ENCODE measurements at places on chromosomes 1 and 21.
A peak's percentile ranks its signal among the peaks of the same experiment; 100 is the strongest.

GRCh38 chr21:32920474-32920873, 105.3 kb upstream of the OLIG2 start:
- DNase-seq: no peak

- no peak for DNase-seq
Measured at GRCh38 chr1:154846565-154847442, 23.3 kb downstream of the KCNN3 start.

DNA sequence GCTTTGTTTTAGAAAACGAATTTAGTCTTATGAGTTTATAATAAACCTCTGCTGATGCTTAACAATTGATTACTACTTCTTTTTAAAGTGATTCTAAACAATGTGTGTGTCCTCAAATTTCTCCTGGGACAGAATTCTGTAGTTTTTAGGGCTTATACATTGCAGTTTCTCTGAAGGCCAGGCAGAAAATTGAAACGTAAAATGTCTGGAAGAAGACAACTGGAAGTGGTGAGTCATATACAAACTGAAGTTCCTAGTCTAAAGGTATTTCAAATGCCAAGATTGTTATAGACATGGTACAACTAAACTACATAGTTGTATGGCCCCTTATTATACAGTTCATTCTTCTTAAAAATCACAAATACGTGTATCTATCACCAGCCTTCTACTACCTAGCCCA, 30.5 kb upstream of the RC3H1 start:
- DNase-seq: no peak

DNA sequence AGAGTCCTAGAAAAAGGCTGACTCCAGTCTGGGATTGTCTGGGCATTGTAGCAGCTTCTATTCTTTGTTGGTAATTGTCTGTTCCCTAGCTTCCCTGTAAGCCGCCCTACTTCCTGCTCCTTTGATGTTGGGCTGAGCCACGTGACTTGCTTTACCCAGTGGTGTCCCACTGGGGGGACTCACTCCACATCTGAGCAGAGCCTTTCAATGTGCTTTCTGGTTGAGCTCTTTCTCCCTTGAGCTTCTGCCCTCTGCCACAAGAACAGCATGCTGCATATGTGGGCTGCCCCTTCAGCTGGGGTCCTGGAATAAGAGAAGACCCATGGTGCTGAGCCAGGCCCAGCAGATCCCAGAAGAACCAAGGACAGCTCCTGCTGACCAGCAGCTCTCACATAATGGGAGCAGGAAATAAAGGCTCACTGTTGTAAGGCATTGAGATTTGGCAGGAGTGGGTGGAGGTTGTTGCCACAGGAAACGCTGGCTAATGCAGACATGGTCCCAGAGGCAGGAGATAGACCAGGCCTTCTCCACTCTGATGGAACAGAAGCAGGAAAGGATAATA, 276.3 kb upstream of the GJB5 start:
- no peak for DNase-seq

- no peak for DNase-seq
Measured at GRCh38 chr1:153251087-153251486, 8.4 kb upstream of the LORICRIN start.

- no peak for DNase-seq
Measured at GRCh38 chr1:34625521-34626015, 129.3 kb upstream of the GJB5 start.

GRCh38 chr1:160951443-160952128, 3.0 kb downstream of the ITLN2 start:
- peak; percentile 53 for DNase-seq

DNA sequence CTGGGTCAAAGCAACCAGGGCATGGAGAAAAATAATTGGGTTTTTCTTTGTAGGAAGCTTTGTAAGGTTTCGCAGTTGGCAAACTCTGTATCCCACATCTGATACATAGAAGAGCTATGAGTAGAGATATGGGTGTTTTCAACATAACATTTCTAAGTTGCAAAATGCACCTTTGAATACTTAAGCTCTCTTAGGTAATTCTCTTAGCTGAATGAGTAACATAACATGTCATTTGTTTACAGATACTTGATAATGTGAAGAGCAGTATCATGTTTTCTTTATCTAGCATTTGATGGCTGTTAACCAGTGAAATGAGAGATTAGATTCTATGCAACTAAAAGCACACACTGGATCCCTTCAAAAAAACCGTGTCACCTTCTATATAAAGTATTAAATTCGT, 21.6 kb downstream of the RAVER2 start:
- DNase-seq: no peak

DNA sequence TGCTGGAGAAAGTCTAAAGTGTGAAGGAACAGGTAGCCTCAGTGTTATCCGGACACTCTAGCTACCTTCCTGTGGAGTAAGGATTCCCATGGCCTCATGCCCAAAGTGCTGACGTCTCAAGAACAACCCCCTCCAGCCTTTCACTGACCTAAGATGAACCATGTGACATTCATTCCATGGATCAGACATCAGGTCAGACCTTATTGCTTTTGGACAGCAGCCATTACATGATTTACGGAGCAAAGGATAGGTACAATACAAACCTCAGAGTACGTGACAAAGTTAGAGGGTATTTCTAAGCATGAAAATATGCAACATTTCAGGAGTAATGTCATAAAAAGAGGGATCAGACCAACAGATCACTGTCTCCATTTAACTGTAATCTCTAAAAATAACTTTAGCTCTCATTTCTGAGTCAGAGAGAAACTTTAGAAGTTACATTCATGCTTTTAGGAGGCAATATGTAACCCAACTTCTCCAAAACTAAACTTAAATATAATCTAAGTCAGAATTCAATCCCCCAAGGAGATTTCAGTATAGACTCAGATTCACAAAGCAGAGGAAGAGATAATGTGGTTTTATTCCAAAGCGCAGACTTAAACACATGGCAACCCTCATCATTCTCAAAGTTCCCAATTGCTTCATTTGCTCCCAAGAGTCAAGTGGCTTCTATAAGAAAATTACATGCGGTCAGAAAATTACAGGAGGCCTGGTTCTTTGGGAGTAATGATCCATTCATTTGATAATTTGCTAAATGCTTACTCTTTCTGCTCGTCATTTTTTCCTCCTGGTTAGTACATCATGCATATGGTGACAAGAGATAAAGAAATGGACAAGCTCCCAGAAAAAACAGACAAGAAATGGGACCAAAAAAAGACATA, 280.4 kb downstream of the SETD4 start:
- no peak for DNase-seq

DNA sequence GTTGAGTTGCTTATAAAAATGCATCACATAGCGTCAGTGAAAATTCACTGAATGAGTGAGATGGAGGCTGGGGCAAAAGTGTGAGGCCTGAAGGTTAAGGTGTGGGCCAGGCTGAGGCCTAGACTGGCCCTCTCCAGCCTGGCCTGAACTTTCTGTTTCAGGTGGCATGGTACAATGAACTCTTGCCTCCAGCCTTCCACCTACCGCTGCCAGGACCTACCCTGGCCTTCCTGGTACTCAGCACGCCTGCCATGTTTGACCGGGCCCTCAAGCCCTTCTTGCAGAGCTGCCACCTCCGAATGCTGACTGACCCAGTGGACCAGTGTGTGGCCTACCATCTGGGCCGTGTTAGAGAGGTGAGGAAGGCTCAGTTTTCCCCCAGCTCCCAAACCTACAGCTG, 7.1 kb downstream of the MMACHC start:
- no peak for DNase-seq

DNA sequence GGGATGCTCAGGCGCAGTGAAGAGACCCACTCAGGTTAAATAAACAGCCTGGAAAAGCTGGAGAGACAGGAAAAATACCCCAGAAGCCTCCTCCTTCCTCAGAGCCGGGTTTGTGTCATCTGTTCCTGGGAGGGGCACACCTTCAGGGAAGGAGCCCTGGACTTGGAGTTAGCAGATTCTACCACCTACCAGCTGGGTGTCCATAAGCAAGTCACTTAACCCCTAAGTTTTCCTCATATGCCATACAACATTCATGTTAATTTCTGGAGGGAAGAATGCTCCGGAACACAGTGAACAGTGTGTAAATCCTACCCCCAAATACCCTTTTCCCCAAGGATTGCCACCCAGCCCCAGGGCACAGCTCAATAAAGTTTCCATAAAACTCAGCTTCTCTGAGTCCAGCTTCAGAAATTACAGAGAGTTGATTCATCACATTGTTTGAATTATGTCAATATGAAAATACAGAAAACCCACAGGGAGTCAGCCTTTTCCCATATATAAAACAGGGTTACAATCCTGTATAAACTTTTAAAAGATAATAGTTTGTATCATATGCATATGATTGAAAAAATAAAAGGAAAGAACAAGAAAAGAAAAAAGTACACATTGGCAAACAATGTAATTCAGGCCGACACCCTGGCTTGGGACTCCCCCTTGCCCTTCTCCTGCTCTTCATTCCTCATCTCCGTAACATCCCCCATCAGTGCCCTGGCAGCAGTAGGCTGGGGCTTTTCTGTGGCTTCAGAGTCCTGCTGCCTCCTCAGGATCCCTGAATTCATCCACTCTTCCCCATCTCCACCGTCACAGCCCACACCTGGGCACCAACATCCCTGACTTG, 291.8 kb upstream of the USP24 start:
- no peak for DNase-seq

- peak; percentile 64 for DNase-seq
Measured at GRCh38 chr1:1891349-1892078, 627 bp upstream of the GNB1 start.

GRCh38 chr1:218090459-218090858, 194.6 kb upstream of the RRP15 start:
- no peak for DNase-seq

DNA sequence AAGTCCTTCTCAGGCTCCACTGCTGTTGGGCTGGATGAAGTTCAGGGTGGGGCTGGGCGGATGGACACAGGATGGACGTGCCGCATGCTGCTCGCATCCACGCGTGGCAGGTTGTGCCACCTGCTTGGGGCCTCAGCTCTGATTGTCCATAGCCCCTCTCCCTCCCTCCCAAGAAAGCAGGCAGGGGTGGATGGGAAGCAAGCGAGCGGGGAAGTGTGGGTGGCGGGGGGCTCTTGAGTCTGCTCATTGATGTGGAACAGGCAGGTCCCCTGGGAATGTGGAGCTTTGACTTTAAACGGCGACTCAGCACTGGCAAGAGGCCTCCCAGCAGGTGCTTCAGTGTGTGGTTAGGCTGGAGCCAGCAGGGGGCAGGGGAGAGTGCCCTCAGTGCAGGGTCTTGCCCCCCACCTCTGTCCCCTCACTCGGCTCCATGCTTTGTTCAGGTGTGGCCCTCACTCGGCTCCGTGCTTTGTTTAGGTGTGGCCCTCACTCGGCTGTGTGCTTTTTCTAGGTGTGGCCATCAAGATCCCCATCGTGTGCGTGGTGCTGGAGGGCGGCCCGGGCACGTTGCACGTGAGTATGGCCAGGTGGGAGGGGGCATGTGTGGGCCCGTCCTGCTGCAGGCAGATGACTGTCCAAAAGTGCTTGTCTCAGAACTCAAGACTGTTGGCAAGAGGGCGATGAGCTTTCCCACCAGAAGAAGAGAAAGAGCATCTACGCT, 23.9 kb downstream of the TRPM2 start:
- no peak for DNase-seq

DNA sequence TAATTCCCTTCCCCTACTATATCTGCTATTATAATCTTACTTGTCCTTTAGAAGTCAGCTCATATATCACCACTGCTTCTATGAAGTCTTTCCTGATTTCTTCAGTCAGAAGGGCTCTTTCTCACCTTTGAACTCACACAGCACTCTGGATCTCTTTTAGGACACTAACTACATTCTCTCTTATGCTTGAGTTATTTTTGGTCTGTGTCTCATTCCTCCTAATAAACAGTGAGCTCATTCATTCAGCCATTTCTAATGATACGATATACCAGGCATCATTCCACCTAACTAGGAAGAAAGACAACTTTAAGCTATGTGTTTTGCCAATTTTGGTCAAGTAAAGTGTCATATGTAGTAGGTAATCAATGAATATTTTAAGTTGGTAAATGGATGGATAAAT, 1.2 kb upstream of the STYXL2 start:
- DNase-seq: no peak

DNA sequence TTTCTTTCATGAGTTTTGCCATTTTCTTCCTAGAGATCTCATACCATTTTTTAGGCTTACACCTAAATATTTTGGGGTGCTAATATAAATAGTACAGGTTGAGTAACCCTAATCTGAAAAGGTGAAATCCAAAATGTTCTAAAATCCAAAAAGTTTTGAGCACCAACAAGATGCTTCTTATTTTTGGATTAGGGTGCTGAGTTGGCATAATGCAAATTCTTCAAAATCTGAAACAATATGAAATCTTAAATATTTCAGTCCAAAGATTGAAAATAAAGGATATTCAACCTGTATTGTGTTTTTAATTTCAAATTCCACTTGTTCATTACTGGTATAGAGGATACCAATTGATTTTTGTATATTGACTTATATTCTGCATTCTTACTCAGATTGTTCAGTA, 51.1 kb upstream of the KCNK2 start:
- DNase-seq: no peak

GRCh38 chr1:94094469-94095111, 26.4 kb downstream of the ABCA4 start:
- DNase-seq: no peak

- no peak for DNase-seq
Measured at GRCh38 chr1:238063454-238063853, 172.7 kb upstream of the ZP4 start.

DNA sequence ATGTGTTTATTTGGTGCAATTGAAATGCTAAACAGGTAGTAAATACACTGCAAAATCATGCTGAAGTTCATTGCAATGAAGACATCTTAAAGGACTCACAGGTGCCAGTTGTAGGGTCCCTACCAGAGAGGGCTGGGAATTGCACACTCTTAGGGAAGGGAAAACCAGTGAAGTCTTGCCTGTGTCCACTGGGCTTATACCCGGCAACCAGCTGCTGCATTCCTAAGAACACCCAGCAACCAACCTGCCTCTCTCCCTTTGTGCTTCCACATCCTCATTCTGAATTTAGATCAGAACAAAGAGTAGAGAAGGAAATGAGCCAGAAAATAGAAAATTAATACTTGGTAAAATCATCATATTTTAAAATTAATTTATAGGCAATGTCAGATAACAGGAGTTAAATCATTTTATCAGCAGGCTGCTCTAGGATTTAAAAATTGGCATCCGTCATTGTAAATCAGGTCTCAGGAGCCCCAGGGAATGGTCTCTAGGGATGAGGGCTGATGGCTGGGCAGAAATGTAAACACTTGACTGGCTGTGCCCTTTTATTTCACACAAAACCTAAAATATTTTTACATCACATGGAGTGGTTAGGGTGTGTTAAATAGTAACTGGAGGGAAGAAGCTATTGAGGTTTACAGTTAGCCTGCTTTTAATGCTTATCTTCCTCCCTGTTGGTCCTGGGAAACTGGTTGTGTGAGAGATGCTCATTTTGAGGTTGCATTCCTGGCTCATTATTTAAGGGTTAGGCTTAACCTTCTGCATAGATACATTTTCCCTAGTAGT, 31.3 kb downstream of the PTGFRN start:
- DNase-seq: no peak

DNA sequence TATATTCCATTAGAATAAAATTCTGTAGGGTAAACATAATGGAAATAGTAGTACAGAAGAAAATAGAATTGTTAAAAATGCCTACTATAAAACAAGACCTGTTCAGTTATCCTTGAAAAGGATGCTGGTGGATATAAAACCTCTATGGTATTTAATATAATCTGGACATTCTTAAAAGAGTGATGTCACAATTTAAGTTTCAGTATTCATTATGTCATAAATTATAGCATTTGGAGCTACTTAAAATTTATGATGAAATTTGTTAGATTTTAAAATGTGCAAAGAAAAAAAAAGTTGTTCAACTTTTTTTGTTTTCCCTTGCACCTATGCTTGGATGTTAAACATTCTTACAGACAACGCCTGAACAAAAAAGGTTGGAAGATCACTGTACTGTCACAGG, 50.3 kb downstream of the USP48 start:
- DNase-seq: no peak
